ENCODE measurements at places on chromosomes 5 and 9.

DNA sequence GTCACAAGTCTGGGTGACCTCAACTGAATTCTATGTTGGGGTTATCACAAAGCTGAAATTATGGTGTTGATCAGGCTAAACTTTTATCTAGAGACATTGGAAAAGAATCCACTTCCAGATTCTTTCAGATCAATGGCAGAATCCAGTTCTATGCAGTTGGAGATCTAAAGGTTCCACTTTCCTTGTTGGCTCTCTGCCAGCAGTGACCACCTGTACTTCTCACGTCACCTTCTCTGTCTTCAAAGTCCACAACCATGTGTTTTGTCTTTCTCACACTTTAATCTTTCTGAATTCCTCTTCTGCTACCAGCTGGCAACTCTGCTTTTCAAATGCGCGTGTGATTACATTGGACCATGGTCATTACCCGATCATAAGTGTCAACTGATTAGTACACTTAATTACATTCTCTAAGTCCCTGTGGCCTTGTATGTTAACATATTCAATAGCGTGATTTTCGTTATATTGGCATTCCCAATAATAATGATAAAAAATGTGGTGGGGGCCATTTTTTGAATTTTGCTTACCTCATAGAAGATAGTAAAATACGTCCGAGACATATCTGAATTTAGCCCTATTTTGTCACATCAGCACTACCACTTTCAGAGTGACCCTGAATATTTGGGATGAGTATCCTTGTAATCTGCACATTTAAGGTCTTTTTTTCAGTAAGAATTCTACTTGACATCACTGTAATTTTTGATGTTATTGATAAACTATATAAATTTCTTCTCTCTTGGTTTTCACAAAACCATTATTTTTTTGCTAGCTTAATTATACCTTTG, 73.7 kb upstream of the PRDM9 start:
- no peak for DNase-seq

DNA sequence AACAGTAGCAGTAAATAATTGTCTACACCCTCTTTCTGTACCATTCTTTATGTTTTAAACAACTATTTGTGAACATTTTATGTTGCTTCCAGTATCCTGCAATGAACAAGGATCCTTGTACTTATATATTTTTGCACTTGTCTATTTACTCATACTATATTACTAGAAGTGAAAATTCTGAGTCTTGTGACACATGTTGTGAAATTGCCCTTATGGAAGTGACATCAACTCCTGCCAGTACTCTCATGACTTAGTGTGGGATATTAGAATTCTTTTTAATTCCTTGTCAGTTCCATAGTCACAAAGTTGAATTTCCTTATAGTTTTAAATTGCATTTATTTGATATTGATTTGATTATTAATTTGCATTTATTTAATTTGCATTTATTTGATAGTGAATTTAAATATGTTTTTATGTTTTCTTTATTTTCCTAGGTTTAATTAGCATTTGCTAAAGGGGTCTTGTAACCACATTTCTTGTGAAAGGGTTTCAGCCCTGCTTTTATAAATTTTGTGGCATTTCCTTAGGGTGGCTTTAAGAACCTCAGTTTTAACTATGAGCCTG, 27.7 kb downstream of the PARP8 start:
- no peak for DNase-seq

- no peak for DNase-seq
Measured at GRCh38 chr5:56565283-56565615, 250.1 kb upstream of the MAP3K1 start.

DNA sequence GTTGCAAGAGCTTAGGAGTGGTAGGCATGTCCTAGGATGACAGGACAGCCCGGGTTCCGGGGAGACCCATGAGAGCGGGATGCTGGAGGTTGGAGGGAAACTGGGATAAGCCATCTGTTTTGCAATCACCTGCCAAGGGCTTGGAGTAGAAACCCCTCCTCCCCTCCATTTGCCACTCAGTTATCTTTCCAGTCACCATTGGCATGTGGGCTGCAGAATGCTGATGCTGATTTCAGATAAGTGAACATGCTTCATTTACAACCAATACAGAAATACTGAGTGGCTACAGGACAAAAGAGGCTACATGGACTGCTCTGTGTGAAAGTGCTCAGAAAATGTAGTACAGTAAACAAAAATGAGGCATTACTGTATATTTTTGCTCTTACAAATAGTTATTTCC, 93.4 kb upstream of the KIF2A start:
- DNase-seq = no peak

GRCh38 chr5:41410307-41410706, 100.1 kb downstream of the PLCXD3 start:
- DNase-seq = no peak

DNA sequence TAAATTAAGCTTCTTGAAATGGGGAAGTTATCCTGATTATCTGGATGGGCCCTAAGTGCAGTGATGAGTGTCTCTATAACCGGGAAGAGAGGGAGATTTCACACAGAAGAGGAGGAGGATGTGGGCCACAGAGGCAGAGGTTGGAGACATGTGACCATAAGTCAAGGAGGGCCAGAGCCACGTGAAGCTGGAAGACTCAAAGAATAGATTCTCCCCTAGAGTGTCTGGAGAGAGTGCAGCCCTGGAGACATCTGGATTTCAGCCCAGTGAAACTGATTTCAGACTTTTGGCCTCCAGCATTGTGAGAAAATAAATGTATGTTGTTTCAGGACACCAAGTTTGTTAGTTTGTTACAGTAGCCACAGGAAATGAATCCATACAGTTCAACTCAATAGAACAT, 442.9 kb downstream of the NTRK2 start:
- no peak for DNase-seq

GRCh38 chr5:89421035-89421434, 538.1 kb upstream of the MEF2C start:
- no peak for DNase-seq

DNA sequence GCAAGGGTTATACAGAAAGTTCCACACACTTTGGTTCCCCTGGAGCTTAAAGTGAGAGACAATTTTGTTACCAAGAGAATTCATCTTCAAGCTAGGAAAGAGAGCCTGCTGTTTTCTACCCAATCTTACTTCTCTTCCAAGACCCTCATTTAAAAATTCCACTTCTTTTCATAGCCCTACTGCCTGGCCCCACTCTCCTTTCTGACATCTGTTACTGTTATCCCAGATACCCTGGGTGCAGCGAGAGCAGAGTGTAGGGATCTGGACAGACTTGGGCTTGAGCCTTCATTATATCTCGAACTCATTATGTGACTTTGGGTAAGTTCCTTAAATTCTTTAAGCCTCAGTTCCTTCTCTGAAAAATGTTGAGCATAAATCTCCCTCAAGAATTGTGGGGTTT, 263.1 kb downstream of the ASTN2 start:
- no peak for DNase-seq

DNA sequence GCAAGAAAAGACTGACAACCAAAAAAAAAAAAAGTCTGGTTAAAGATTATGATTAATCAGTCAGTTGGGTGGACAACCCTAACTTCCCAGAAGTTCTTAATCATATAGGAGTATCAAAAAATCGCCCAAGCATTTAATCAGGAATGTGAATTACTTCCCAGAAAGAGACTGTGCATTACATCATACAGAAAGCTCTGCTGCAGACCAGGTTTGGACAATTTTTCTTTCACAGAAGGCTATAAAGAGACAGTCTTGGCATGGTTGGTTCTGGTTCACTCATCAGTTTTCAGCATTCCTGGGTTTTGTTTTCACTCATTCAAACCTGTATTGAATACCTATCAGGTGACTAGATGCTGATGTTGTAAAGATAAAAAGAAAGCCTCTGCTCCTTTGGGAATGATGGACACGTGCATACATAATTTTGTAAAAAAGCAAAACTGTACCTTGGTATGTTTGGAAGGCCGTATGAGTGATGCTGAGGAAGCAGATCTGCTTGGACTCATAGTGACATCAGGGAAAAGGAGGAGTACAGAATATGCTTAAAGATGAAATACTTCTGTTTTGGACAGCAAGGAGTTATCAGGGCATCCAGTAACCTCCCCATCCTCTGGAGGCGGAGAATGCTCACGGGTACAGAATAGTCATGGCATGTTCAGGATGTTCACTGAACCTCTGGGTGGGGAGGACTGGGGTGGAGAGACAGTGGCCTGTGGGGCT, 178.4 kb downstream of the GNA14 start:
- no peak for DNase-seq

DNA sequence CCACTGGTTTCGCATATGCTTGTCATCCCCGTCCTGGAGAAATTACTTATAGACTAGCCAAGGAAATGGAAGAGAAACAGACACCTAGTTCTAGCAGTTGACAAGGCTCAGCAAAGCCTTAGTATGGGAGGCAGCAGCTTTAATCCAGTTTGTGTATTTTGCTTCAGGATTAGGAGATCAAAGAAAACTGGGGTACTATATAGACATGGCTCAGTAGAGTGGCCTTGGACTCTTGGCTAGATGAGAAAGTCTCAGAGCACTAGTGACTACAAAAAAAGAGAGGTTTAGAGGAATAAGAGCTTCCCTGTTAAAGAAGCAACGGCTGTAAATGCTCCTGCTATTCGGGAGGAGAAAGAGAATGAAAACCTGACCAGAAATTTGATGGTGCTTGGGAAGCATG, 349.1 kb downstream of the CTNND2 start:
- DNase-seq = no peak

- no peak for DNase-seq
Measured at GRCh38 chr5:172503925-172504700, 49.8 kb upstream of the SH3PXD2B start.

DNA sequence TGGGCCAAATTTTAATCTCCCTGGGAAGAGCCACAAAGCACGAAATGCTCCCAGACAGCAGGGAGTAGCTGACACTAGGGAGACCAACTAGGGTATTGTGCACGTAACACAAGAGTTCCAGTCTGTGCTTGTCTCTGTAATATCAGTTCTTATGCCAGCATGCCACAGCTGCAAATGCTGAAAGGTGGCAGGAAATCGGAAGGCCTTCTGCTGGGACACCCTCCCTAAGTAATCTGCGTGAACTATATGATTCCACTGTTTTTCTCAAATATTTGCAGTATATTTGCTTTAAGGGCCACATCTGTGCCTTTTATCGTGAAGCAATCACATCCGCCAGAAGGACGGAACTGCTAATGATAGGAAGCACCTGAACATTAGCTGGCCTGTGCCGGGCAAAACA, 12.6 kb downstream of the VLDLR start:
- DNase-seq = no peak
